ENCODE measurements at places on chromosomes 6 and 20. TPM values are rescaled to one million over a fixed set of nuclear protein-coding genes. Genes with fewer than 3 reads are reported as not detected.

MCM3 gene
- polyA plus RNA-seq: 164 TPM

ATP6V1G2 gene
- 0.83 TPM for polyA plus RNA-seq

FNDC11 gene
- 0.07 TPM for polyA plus RNA-seq

AKAP7 gene
- polyA plus RNA-seq: 2.5 TPM

DNA sequence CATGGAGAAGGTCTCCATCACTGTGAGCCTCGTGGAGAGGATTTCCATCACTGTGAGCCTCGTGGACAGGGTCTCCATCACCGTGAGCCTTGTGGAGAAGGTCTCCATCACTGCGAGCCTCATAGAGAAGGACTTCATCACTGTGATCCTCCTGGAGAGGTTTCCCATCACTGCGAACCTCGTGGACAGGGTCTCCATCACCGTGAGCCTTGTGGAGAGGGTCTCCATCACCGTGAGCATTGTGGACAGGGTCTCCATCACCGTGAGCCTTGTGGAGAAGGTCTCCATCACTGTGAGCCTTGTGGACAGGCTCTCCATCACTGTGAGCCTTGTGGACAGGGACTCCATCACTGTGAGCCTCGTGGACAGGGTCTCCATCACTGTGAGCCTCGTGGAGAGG is 140.4 kb downstream of the ERMARD start:
- no peaks in the 10 kb centered on the region for H3K36me3 ChIP-seq
- no peak overlapping the region for H3K27ac ChIP-seq
- DNase-seq: no peak
- no peaks in the 10 kb centered on the region for H3K4me1 ChIP-seq
- H3K4me3 ChIP-seq: no peak overlapping the region

DNA sequence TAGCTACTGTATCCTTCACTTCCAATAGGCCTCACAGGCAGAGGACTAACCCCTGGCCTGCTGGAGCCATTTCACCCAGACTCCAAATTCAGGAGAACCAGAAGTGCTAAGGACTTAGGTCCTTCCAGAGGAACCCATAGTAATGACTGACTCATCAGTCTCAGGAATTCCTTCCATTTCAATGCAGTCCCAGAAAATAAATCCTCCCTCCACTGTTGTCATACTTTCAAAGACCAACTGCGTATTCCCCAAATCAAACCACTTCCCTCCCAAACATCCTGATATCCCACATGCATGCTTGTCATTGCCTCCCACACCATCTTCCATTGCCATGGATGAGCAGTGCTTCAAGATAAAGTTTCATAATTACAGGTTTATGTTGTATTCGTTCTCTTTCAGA is 31.8 kb upstream of the NT5E start:
- H3K4me1 ChIP-seq: peaks cover 32% of the 10 kb centered on the region
- no peak overlapping the region for H3K27ac ChIP-seq
- H3K36me3 ChIP-seq: no peaks in the 10 kb centered on the region
- no peaks in the 10 kb centered on the region for H3K27me3 ChIP-seq

DNA sequence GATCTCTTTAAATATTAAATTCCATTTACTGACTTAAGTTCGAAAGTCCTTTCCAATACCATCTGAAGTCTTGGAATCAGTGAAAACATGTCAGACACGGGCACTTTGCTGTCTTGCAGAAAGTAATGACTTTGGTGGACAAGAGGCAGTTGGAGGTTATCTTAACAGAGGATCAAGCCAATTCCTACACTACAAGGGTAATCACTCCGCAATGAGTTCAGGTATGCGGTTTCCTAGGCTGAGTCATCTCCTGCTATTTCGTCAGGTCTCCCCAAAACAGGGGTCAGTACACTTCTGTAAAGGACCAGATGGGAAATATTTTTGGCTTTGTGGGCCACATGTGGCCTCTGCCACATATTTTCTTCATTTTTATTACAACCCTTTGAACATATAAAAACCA is 656.6 kb downstream of the KIF16B start:
- H3K36me3 ChIP-seq: no peaks in the 10 kb centered on the region
- no peak overlapping the region for H3K27ac ChIP-seq
- H3K27me3 ChIP-seq: no peaks in the 10 kb centered on the region
- H3K4me3 ChIP-seq: no peak overlapping the region

DNA sequence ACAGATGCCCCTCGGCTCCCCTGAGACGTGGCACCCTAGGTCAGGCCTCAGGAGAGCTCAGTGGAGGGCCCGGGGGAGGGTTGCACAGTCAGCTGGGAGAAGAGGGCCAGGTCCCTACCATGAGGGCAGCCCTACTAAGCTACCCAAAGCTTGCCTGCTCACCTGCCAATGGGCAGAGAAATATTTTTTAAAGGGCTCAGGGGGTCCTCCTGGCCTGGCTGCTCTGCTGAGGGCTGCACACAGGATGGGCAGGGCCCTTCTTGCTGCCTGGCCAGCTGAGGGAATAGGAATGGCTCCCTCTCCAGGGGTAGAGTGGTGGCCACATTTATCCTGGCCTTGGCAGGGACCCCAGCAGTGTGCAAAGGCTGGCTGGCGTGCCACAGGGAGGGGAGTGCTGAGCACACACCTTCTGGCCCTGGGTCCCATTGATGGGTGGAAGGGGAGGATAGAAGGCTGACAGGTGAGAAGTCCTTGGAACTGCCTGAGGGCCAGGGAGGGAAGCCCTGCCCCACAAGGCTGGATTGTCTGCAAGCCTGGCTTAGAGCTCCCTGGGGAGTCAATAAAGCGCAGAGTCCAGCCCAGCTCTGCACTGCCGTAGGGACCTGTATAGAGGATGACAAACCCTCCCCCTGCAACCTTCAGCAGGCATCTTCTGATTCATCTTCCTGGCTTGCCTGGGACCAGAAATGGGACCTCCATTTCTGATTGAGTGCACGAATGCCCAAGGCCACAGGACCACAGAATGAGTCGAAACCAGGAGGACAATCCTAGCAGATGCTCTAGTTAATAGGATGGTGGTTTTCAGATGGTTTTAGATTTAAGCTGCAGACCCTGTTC is 62.1 kb downstream of the NOL4L start:
- DNase-seq: peak; percentile 89
- peaks cover 59% of the 10 kb centered on the region for H3K4me1 ChIP-seq
- peak overlapping the region; percentile 48 for H3K27ac ChIP-seq

- no peaks in the 10 kb centered on the region for H3K36me3 ChIP-seq
- H3K4me3 ChIP-seq: no peak overlapping the region
- H3K27ac ChIP-seq: no peak overlapping the region
- DNase-seq: no peak
- H3K27me3 ChIP-seq: no peaks in the 10 kb centered on the region
Measured at GRCh38 chr6:168989421-168989820, 264.2 kb downstream of the THBS2 start.

- H3K4me3 ChIP-seq: no peak overlapping the region
- DNase-seq: no peak
- H3K27me3 ChIP-seq: no peaks in the 10 kb centered on the region
Measured at GRCh38 chr6:158257781-158258180, 54.5 kb upstream of the TULP4 start.

DNA sequence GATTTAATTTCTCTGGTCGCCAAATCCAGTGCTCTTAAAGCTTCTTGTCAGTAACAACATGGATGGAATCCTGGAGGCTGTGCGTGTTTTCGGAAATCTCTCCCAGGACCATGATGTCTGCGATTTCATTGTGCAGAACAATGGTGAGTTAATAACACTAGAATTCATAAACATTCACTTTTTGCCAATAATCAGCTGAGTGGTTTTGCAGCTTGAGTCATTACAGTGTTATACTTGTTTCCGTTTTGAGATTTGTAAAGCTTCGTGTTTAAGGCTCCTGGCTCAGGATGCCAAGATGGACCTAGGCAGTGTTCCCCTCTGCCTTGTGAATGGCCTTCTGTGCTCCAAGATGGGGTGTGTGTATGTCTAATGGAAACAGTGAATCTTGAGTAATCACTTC is 113.8 kb downstream of the ARMC2 start:
- H3K36me3 ChIP-seq: no peaks in the 10 kb centered on the region
- H3K27ac ChIP-seq: no peak overlapping the region
- H3K4me3 ChIP-seq: no peak overlapping the region
- peaks cover 19% of the 10 kb centered on the region for H3K4me1 ChIP-seq

DNA sequence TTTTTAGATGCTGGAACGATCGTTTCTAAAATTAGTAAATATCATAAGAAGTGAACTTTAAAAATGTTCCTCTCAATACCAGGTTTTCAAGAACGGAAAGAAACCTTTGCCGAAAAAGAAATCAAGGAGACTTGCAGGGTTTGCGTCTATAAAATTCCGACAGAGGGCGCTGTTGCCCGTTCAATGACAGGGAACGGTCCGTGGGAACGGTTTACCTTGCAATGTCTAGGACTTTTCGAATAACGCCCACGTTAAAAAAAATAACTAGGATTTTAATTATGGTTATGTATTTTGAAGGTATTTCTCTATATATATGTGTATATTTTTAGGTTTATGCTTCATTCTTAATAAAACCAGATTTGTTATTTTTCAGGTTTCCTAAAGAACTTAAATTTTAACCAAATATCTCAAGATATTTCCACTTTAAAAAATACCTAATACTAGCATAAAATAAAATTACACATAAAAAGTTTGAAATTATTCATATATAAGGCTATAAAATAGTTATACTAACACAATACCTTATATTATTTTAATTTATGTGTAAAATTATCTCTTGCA is 2.5 kb upstream of the TFAP2B start:
- H3K27ac ChIP-seq: no peak overlapping the region
- H3K4me3 ChIP-seq: peak overlapping the region; percentile 43
- H3K27me3 ChIP-seq: peaks cover 5% of the 10 kb centered on the region
- no peaks in the 10 kb centered on the region for H3K36me3 ChIP-seq
- H3K4me1 ChIP-seq: no peaks in the 10 kb centered on the region

DNA sequence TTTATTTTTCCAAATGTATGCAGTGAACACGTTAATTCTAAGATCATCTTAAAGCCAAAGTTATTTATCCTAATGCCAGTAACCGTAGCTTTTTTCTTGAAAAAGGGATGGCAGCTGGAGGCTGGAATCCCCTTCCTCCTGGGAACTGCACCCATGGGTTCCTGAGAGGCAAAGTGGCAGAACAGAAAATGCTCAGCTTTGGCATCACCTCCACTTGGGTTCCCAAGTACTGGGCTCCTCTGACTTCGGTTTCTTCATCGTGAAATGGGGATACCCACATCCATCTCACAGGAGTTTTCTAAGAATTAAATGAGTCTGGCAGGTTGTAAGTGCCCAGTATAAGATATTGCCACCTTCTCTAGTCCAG is 6.2 kb upstream of the DDX43 start:
- no peaks in the 10 kb centered on the region for H3K36me3 ChIP-seq
- no peak overlapping the region for H3K27ac ChIP-seq
- peak overlapping the region; percentile 62 for H3K4me3 ChIP-seq
- H3K27me3 ChIP-seq: peaks cover 6% of the 10 kb centered on the region
- DNase-seq: no peak
- H3K4me1 ChIP-seq: 0 out of 2 replicates have a peak, but pooled peaks cover 6% of the 10 kb centered on the region

DNA sequence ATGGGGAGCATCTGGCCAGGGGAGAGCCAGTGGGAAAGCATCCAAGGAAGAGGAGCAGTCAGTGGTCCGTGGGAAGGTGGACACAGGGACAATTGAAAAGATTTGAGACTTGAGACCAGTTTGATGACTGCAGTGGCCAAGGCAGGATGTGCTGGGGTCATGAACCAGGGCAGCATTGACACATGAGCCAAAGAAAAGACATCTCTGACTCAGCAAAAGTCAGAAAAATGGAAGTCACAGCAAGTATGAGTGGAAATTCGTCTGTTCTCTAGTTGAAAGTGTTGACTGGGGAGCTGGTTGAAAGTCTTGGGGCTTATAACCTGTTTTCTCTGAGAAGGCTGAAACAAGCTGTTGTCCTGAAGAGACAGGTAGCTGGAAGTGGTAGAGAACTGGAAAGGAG is 31.3 kb downstream of the RAB22A start:
- H3K27me3 ChIP-seq: no peaks in the 10 kb centered on the region
- H3K27ac ChIP-seq: no peak overlapping the region
- H3K36me3 ChIP-seq: peaks cover 10% of the 10 kb centered on the region
- no peaks in the 10 kb centered on the region for H3K4me1 ChIP-seq
- no peak overlapping the region for H3K4me3 ChIP-seq

DNA sequence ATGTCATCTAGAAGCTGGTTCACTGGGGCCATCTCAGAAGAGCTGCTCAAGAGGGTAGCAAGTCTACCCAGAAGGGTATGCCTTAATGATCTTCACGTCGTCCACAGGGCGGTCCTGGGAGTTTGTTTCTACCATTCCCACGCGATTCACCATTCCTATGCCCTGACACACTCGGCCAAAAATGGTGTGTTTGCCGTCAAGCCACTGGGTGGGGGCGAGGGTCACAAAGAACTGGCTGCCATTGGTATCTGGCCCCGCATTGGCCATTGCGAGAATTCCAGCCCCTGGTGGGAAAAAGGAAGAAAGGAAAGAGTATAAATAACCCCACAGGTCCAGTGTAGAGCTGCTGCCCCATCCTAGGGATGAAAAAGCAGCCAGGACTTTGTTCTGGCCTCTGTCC is 16.5 kb upstream of the CPNE5 start:
- peaks cover 36% of the 10 kb centered on the region for H3K4me1 ChIP-seq
- no peak overlapping the region for H3K27ac ChIP-seq
- H3K27me3 ChIP-seq: no peaks in the 10 kb centered on the region

Measured in HepG2 (cell line).